ENCODE measurements at places on chromosomes 2 and 18.

DNA sequence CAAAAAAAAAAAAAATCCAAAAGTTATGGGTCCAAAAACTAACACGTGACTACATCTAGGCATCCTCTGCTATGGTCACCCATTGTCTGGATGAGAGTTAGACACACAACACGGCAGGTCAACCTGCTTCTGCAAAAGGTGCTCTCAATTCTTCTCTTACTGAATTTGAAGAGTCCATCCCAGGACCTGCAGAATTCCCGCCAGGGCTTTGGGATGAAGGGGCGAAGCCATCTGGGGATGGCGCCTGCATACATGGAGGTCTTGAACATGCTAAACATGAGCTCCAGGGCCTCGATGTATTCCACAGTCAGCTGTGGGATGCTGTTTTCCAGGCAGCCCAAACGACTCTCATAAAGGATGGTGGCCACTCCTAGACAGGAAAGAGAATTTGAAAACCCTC is 19.1 kb downstream of the CYP27C1 start:
- peak; percentile 50 for DNase-seq

- no peak for DNase-seq
Measured at GRCh38 chr18:25299426-25300300, 52.3 kb downstream of the ZNF521 start.

DNA sequence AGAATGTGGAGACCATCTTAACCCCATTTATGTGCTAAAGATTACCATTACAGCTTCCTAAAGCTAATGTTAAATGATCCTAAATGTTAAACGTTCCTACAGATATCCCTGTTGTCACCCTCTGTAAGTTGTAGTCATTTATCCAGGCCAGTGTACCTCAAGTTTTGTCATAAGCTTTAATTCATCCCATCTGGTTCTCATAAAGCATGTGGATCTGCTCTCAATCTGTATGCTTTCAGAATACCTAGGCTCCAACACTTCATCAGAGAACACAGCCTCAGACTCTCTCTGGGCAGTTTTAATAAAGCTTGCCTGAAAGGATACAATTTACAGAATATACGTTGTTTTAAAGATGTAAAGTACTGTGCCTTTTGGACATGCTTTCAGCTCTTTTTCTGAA is 4.2 kb upstream of the CCDC178 start:
- no peak for DNase-seq

DNA sequence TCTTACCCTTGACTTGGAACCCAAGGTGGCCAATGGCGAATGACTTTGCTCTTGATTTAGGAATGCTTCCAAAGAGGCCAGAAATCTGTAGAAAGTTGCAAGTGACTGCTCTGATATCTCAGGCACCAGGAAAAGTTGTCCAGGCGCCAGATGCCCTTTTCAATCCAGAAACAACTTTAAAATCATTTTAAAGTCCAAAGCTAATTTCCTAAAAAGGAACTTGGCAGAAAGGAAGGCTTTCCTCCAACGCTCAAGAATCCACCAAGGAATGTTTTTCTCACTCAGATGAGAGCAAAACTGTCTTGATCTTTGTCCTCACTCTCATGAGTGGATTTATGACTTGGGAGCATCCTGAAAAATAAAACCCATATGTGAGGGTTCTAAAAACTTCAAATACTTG is 5.3 kb downstream of the NGEF start:
- DNase-seq: no peak

DNA sequence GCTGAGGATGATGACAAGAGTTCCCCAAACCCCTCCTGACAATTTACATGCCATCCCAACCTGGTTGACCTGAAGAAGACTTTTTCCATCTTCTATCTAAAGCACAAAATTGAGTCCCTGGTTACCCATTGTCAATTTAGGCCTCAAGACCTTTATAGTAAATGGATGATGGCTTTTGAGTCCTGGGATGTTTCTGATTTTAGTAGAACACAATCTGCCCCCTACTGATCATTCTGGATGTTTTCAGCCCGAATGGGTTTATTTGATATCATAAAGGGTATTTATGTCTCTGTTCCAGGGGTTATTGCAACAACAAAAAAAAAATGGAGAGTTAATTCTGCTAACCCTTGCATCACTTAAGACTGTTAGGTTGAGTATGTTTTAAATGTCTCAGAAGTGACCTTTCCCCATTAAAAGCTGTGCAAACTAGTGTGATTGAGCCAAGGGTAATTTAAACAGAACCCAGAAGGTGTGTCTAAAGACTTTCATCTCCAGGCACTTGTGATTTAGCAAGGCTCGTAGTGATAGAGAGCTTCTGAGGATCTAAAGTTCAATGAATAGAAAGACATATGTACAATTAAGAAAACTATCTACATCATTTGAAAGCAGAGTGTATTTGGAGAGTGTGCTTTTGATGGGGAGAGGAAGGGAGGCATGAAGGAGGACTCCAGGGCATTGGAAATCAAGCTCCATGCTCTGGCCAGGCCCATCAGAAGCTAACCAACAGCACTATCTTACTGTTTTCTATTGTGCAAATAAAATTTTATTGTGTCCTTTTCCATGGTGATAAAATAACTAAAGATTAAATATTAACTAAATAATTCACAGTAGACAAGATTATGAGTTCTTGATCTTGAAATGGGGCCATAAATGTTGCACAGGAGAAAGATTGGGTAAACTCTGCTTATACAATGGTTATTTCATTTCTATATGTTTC is 96.6 kb upstream of the NOSTRIN start:
- no peak for DNase-seq

All from esophagus muscularis mucosa (tissue), 4 donors.